Large intestine (tissue), 12 donors: ENCODE measurements at places on chromosomes 5 and 9.
A peak's percentile ranks its signal among the peaks of the same experiment; 100 is the strongest.

GRCh38 chr9:75429531-75430475 is 341.5 kb downstream of the OSTF1 start:
- DNase-seq = peak; percentile 89

DNA sequence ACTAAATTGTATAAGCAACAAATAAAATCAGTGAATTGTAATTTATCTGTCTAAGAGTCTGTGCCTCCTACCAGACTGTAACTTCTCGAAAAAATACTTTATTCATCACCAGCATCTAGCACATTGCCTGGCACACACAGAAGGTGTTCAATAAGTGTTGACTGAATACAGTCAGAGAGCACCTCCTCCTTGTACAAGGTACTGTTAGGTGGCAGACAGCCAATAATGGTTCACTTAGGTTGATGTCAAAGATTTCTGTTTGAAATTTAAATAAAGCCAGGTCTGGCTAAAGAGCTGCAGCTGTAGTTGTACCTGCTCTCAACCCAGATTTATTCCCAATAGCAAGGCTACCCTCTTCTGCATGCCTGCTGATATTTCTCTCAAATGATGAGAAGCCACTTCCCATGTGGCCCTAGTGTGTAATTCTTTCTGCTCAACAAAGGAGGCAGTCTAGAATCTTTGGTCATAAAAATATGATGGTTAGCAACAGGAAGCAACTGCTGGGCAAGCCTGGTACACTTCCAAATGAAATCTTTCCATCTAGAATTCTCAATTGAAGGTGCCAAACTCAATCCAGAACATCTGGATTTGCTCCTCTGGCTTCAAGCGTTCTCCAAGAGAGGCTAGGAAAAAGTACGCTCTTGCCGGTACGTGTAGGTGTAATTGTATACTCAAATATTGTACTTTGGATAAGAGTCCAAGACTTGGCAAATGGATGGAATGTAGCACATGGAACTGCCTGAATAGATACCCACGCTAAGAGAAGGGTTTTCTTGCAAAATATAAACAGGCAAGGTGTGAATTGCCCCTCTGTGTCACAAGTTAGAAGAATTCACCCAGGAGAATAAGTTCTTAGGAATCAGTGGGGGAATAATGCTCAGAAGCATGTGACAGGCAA is 95.6 kb downstream of the NR6A1 start:
- no peak for DNase-seq

DNA sequence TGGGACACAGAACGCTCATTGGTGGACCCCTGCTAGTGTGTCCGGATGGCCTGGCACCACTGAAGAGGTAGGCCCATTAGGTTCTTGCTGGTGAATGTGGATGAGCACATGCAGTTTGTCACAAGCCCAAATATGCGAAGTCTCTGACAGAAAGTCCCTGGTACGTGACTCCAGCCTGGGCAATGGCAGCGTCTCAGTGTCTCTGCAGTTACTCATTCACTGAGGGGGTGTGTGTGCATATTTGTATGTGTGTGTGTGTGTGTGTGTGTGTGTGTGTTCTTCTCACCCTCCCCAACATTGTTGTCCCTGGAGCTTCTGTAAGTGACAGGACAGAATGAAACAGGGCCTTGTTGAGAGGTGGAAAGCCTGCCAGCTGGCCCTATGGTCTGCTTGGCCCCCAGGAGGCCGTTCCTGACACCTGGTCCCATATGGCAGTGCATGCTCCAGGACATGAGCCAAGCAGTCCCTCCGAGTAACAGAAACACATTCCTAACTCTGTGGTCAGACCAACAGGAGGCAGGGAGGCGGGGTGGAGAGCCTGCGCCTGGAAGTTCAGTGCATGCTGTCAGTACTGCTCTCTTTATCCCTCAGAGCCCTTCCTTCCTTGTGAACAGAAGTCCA is 169.9 kb downstream of the SLC28A3 start:
- peak; percentile 58 for DNase-seq

DNA sequence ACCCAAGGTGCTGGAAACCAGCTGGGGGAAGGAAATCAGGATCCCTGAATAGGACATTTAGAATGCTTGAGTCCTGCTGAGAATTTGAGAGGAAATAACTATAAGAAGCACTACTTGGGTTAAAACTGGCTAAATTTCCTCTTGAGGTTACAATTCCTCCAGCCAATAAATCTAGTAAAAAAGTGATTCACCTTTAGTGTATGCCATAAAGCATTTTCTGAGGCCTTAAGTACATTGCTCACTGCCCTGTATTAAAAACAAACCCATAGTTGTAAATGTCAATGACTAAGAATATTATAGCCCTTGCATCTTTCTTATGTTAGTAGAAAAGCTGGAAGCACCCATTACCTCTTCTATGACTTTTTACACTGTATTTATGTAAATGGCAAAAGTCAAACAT is 634.7 kb upstream of the ARRDC3 start:
- no peak for DNase-seq

- no peak for DNase-seq
Observed at GRCh38 chr9:121201045-121201737, 478 bp downstream of the RAB14 start.

GRCh38 chr9:121652021-121652837 is 795 bp downstream of the DAB2IP start:
- DNase-seq = no peak

GRCh38 chr9:20987521-20987920 is 43.9 kb downstream of the HACD4 start:
- no peak for DNase-seq

DNA sequence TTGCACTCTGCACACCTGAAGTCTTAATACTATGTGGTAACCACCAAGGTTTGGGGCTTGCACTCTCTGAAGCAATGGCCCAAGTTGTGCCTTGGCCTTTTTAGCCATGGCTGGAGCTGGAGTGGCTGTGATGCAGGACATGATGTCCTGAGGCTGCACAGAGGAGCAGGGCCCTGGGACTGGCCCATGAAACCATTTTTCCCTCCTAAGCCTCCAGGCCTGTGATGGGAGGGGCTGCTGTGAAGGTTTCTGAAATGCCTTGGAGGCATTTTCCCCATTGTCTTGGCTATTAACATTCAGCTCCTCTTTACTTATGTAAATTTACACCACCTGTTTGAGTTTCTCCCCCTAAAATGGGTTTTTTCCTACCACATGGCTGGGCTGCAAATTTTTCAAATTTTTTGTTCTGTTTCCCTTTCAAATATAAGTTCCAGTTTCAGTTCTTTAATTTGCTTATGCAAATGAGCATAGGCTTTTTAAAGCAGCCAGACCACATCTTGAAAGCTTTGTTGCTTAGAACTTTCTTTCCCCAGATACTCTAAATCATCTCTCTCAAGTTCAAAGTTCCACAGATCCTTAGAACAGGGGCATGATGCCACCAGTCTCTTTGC is 237.4 kb upstream of the DMAC1 start:
- no peak for DNase-seq

DNA sequence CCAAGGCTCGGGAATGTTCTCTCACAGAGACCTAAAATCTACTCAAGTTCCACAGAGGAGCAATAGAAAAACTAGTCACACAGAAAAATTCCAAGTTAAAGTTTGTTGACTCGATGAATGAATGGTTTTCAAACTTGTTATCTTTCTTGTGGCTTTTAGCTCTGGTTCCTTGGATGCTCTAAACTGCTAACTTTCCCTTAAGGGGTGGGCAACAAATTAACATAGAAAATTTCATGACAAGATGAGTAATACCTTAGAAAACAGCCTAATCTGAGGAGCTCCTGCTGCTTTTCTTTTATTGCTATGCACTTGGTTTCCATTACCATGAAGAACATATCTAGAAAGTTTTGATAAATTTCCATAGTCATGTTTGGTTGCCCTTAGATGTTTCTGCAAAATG is 100.2 kb upstream of the CCDC112 start:
- DNase-seq = no peak

GRCh38 chr5:91383956-91384300 is 811 bp upstream of the ARRDC3 start:
- no peak for DNase-seq

GRCh38 chr9:133807037-133807436 is 68.9 kb upstream of the SARDH start:
- DNase-seq = no peak

DNA sequence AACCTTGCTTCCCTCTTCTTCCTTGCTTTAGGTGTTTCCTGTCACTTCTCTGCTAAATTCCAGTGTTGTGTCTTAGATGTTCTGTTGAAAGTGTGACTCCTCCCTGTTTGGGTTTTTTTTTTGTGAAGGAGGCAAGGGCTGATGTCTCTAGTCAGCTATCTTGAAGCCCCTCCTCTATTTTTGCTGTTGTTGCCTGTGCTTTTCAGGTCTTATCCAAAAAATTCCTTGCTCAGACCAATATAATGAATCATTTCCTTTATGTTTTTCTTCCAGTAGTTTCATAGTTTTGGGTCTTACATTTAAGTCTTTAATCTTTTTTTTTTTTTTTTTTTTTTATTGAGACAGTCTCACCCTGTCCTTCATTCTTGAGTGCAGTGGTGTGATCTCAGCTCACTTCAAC is 22.3 kb downstream of the RIC1 start:
- DNase-seq = no peak

- no peak for DNase-seq
Observed at GRCh38 chr5:82817897-82818676, 259.1 kb downstream of the TMEM167A start.

DNA sequence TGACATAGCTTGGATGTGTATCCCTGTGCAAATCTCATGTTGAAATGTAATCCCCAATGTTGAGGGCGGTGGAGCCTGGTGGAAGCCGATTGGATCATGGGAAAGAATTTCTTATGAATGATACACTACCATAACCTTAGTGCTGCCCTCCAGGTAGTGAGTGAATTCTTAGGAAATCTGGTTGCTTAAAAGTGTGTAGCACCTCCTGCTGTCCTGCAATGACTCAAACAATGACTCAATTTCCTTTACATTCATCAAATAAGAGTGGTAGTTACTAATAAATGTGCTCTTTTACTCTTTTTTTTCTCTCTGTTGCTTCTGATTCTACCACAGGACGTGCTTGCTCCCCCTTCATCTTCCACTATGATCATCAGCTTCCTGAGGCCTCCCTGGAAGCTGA is 1696.0 kb upstream of the CDH9 start:
- no peak for DNase-seq

- DNase-seq = no peak
Observed at GRCh38 chr5:43634621-43635020, 31.6 kb downstream of the NNT start.

GRCh38 chr9:88741335-88741734 is 206.4 kb downstream of the NXNL2 start:
- DNase-seq = no peak

GRCh38 chr5:177131352-177132135 is 2.0 kb upstream of the NSD1 start:
- peak; percentile 27 for DNase-seq
